Mesothelial cell of epicardium (in vitro differentiated cells): ENCODE measurements at places on chromosomes 4 and X.

- no peak for DNase-seq
Observed at GRCh38 chrX:129695937-129696336, 41.2 kb upstream of the APLN start.

DNA sequence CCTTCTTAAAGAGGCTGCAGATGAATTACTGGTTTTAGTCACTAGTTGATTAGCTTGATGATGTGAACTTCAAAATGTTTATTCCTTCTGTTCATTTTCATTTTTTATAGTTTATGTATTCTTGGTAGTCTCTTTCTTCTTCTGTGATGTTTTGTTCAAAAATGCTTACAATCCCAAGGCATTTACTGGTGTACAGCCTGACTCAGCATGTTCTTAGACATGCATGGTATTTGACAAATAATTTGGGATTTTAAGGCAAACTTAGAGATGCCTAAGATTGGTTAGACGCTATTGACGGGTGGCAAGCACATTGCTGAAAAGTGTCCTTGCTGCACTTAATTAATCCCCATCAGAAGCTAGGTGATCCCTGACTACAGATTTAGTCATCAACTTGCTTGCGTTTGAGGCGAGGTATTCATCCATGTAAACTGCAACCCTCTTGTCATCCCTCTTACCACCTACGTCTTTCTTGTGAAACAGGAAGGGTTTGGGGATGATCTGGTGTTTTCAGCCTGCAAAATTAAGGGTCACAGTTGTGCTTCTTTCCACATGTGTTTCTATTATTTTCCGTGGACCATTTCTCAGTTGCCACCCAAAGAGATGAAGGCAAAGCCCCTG is 331.8 kb downstream of the DKK2 start:
- no peak for DNase-seq

DNA sequence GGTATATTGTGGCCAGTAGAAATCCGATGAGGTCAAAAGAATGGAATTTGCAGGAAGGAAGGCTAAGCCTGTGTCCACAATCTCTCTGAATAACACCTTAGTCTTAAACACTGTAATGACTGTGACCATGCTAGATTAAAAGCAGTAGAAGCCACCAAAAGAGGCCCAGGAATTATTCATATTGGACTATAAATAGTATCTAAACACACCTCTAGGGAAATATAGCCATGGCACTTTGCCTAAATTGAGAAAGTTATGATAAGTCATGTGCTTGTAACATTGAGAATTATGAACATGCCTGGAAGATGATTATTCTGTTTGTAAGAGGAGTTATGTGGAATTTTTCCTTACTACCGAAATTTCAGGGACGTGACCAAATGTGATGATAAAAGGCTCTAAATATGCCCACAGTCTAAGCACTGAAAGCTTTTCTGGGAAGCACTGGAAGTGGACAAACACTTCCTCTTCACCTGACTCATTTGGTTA is 298.5 kb downstream of the KCTD8 start:
- DNase-seq, result no peak

GRCh38 chrX:136021903-136022302 is 36.7 kb downstream of the SLC9A6 start:
- DNase-seq, result no peak

DNA sequence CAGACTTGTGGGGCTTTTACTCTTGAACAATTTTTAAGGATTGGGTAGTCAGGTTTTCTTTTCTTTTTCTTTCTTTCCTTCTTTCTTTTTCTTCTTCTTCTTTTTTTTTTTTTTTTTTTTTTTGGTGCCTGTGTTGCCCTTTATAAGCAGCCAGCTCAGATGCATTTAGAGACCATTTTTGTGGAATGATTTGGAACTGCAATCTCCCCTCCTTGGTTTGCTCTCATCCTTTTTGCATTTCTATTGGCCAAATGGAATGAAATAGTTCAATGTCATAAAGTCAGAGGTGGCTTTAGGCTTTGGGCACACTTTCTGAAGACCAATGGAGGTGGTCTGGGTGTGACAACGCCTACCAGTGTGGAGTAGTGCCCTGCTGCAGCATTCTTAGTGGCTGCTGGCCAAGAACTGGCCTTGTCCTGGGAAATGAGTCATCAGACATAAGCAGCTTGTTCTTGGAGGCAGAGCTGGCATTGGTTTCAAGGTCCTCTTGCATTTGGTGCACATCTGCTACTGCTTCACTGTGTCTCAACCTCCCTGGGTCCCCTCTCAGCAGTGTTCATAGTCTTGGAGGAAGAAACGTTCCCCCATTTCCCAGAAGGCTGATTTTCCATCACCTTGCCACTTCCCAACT is 84.5 kb downstream of the CT47B1 start:
- DNase-seq, result no peak

- DNase-seq, result no peak
Observed at GRCh38 chrX:24563291-24564010, 83.7 kb downstream of the PCYT1B start.

GRCh38 chrX:49919617-49920016 is 2.8 kb upstream of the CLCN5 start:
- peak; percentile 63 for DNase-seq

GRCh38 chr4:40662962-40663604 is 33.4 kb upstream of the RBM47 start:
- DNase-seq, result no peak

DNA sequence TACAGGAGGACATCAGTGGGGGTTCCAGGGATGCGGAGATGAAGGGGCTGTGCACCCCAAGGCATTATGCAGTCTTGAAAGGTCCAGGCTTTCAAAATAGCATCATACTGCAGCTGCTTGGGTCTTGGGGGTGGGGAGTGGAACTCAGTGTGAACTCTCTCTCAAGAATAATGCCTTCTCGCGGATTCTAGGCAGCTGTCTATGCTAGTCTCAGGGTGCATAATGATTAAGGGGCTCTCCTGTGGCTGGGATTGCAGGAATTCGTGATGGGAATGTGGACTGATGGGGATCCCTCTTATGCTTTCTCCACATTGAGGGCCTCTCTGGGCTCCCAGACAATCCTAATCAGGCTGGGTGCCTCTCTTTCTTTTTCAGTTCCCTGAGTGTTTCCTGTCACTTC is 172.2 kb upstream of the ARHGAP24 start:
- no peak for DNase-seq

DNA sequence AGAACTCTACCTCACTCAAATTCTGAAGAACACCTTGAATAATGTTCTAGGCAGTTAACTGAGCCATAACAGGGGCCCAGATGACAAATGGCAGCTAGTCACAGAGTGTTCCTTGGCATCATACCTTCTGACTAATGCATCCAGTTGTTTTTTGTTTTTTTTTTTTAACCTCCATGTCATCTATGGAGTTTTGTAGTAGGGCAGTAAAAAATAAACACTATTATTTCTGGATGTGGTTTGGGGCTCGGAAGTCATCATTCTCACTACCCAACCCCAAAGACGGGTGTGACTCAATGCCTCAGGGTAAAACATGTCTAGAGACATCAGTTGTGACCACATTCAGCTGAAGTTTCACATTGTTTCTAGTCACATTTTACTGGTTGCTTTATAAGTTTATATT is 31.2 kb upstream of the MCF2 start:
- DNase-seq, result no peak

- no peak for DNase-seq
Observed at GRCh38 chr4:147760176-147760575, 28.3 kb downstream of the ARHGAP10 start.

DNA sequence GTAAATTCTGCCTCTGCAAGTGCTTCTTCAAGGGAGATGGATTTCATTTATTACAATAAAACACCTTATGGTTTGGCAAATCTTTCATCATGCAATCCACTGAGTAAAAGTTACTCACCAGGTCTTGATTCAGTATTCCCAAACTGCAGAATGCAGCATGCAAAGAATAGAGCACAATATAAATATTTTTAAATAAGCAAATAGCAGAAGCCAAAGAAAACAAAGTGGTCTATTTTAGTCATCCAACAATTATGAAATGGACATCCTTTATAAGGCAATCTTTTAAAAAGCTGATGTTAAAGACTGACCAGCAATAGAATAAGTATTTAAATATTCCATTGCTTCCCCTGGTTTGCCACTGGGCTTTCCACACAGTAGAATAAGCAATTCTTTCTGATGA is 59.5 kb downstream of the SLC39A8 start:
- no peak for DNase-seq

- DNase-seq, result no peak
Observed at GRCh38 chr4:13762130-13762529, 134.6 kb upstream of the BOD1L1 start.

DNA sequence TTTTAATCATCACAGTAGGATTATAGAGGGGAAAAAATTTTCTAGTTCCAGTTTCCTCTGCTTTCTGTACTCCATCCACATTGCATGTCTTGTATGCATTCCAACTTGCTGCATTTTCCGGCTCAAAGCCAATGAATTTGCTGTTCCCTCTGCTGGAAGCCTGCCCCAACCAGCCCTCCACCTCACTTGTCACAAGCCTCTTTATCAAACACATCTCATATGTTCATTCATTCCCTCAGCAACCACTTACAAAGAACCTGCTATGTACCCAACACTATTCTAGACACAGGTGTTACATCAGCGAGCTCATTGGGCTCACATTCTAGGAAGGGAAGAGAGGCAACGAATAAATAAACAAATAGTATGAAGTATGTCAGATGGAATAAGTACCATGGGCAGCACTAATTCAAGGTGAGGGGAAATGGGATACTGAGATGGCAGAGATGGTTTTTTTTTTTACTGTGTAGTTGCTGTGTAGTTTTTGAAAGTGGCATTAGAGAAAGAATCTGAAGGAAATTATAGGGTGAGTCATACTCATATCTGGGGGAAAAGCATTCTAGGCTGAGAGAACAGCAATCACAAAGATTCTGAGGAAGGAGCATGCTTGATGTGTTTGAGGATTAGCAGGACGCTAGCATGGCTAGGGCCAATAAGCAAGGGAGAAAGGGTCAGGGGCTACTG is 332.5 kb downstream of the PDGFC start:
- no peak for DNase-seq

GRCh38 chr4:104868958-104869357 is 277.7 kb upstream of the TET2 start:
- DNase-seq, result no peak

DNA sequence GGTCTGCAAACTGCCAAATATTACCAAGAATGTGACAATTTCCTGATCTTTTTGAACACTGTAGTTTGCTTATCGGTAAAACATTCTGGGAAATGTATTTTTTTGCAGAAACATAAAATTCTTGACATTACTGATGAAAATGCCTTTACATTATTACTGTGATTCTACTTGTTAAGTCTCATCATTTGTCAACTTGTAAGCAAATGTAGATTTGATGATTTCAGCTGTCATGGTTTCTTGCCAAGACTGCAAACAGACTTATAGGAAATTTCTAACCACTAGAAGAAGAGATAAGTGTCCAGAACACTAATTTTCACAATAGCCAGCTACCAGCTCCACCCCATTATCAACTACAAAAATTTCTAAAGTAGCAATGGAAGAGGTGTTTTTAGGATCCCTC is 560.4 kb downstream of the STPG2 start:
- no peak for DNase-seq

- no peak for DNase-seq
Observed at GRCh38 chr4:85779165-85779564, 304.2 kb downstream of the ARHGAP24 start.

DNA sequence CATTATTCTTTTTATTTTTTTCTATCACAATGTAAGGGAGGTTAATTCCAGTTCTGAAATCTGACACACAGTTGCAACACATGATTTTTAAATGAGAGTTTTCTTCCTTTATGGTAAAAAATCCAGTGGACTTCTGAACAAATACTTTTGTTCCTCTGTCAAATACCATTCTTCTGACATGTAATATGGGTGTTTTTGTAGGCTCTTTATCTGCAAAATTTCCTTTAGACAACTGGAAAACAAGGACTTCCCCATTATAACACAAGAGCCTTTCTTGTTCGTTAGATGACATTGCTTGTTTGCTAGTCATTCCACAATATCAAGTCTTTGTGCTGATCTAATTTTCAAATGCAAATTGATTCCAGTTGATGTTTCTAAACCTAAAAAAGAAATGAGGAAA is 7.7 kb downstream of the FANCB start:
- DNase-seq, result no peak

GRCh38 chr4:37732526-37733186 is 46.5 kb upstream of the RELL1 start:
- DNase-seq, result no peak

GRCh38 chr4:147590249-147590920 is 26.8 kb upstream of the TMEM184C start:
- DNase-seq, result peak; percentile 77

- no peak for DNase-seq
Observed at GRCh38 chr4:27048429-27049238, 188.0 kb downstream of the STIM2 start.

- no peak for DNase-seq
Observed at GRCh38 chrX:104641176-104641575, 75.2 kb downstream of the IL1RAPL2 start.

DNA sequence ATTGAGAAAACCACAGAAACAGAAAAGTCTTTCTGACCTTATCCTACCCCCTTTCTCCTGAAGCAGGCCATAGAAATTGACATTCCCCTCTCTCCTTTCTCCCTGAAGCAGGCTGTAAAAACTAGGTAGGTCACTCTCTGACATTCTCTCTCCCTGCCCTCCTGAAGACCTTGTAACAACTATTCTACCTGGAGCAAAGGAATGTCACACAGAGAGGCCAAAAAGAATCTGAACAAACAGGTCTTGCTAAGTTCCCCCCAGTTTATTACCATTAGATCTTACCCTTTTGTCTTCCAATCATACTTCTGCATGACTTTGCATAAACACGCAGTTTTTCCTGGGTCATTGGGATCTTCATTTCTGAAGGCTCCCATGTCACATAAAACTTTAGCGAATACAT is 198.3 kb upstream of the GYPA start:
- no peak for DNase-seq

- peak; percentile 51 for DNase-seq
Observed at GRCh38 chrX:103215425-103215991, 600 bp downstream of the BEX4 start.
